Osteocyte (in vitro differentiated cells): ENCODE measurements at places on chromosomes 16 and 17. TPM values are rescaled to one million over a fixed set of nuclear protein-coding genes. Genes with fewer than 3 reads are reported as not detected.

TAT gene
- not detected in 2 replicates for total RNA-seq

C17orf75 gene
- total RNA-seq = 19.4 and 20.9 TPM in 2 replicates

MRPL38 gene
- total RNA-seq = 71.1 and 73.6 TPM in 2 replicates

CD300E gene
- total RNA-seq = not detected in 2 replicates

OR2C1 gene
- total RNA-seq = not detected in 2 replicates

GRCh38 chr17:20225162-20226115, 216.3 kb downstream of the SPECC1 start:
- DNase-seq = no peak
- H3K36me3 ChIP-seq = no peaks in the 10 kb centered on the region
- no peak overlapping the region for H3K27ac ChIP-seq
- H3K27me3 ChIP-seq = no peaks in the 10 kb centered on the region
- H3K4me1 ChIP-seq = peaks cover 5% of the 10 kb centered on the region

- no peak overlapping the region for H3K4me3 ChIP-seq
- no peaks in the 10 kb centered on the region for H3K27me3 ChIP-seq
These were observed 45.7 kb downstream of the DYNLRB2 start for GRCh38 chr16:80586476-80586875.

GRCh38 chr16:88994695-88995094, 17.7 kb upstream of the CBFA2T3 start:
- H3K27me3 ChIP-seq = peaks cover 2% of the 10 kb centered on the region
- no peak overlapping the region for H3K4me3 ChIP-seq
- no peaks in the 10 kb centered on the region for H3K36me3 ChIP-seq
- no peak for DNase-seq
- no peak overlapping the region for H3K27ac ChIP-seq

DNA sequence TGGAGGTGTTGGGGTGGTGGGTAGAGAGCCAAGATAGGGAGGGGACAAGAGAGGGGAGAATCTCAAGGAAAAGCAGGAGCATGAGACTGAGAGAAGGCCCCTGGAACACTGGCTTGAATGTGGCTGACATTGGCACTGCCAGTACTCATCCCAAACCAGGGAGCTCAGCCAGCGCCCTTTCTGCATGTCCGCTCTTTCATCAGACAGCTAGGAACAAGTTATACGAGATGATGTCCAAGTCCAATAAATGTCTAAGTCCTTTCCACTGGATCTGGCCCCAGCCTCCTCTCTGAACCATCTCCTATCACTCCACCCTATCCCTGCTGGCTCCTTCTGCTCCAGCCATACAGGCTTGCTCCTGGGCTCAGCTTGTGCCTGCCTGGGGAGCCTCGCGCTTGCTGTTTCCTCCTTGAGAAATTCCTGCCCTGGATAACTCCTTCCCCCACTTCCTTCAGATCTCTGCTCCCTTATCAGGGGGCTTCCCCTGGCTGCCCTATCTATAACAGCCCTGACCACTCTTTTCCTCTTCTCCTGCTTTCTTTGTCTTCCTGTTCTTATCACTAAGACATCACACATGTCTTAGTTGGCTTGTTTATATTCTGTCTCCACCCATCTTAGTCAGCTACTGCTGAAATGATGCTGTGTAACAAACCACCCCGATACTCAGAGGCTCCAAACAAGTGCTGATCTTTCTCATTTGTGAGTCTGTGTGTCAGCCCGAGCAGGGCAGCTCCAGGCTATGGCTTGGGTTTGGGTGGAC, 37.1 kb upstream of the MEOX1 start:
- H3K4me1 ChIP-seq = peaks cover 15% of the 10 kb centered on the region
- no peaks in the 10 kb centered on the region for H3K36me3 ChIP-seq
- H3K27me3 ChIP-seq = no peaks in the 10 kb centered on the region
- no peak for DNase-seq

- H3K4me3 ChIP-seq = no peak overlapping the region
- H3K36me3 ChIP-seq = no peaks in the 10 kb centered on the region
- H3K27me3 ChIP-seq = no peaks in the 10 kb centered on the region
These were observed 134.5 kb downstream of the RAB11FIP4 start for GRCh38 chr17:31525801-31526549.

DNA sequence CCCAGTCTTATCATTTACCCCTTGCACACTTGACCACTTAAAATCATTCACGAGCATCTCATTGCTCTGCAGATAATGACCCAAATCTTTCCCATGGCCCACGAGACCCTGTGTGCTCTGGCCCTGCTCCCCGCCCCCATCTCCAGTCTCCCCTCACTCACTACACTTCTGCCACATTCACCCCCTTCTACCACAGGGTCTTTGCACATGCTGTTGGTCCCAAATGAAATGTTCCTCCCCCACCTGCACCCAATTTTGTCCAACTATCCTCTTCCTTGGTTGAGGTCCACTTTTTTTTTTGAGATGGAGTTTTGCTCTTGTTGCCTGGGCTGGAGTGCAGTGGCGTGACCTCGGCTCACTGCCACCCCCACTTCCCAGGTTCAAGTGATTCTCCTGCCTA, 39.2 kb downstream of the CCDC42 start:
- peaks cover 35% of the 10 kb centered on the region for H3K27me3 ChIP-seq
- no peaks in the 10 kb centered on the region for H3K36me3 ChIP-seq
- H3K27ac ChIP-seq = no peak overlapping the region
- H3K4me3 ChIP-seq = no peak overlapping the region

- peaks cover 14% of the 10 kb centered on the region for H3K4me1 ChIP-seq
- H3K27ac ChIP-seq = no peak overlapping the region
- no peaks in the 10 kb centered on the region for H3K36me3 ChIP-seq
- no peaks in the 10 kb centered on the region for H3K27me3 ChIP-seq
- H3K4me3 ChIP-seq = no peak overlapping the region
These were observed 37.9 kb downstream of the PIGL start for GRCh38 chr17:16254773-16255400.

DNA sequence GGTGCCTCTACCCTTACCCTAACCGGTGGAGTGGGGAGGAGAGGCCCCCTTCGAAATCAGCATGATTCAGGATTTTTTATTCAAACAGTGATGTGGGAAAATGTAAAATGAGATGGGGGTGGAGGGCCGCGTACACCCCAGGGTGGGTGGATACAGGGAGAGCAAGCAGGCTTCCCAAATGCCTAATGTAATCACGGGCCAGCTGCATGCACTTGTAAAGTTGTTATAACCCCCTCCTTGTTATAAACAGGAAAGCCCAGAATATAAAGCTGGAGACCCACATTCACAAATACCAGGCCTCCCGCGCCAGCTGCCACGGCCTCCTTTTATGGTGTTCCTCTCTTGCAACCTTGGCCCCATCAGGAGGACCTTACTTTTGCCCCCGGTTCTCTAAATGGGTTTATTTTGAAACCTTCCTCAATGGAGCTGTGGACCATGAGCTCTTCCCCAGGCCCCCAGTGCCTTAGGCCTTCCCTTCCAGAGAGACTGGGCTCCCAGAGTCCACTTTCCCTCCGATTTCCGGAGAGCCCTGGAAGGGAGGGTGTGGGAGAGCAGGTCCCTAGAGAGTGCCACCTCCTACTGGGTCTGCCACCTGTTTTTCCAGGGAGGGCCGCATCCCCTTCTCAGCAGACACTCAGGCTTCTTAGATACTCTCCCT, 906 bp upstream of the FOXL1 start:
- peak overlapping the region; percentile 100 for H3K27ac ChIP-seq
- peaks cover 27% of the 10 kb centered on the region for H3K36me3 ChIP-seq

- no peaks in the 10 kb centered on the region for H3K36me3 ChIP-seq
- H3K4me3 ChIP-seq = no peak overlapping the region
- H3K27me3 ChIP-seq = peaks cover under 1% of the 10 kb centered on the region
- DNase-seq = peak; percentile 65
- H3K4me1 ChIP-seq = no peaks in the 10 kb centered on the region
These were observed 47.9 kb upstream of the NKD1 start for GRCh38 chr16:50500171-50500874.

GRCh38 chr16:67271446-67271845, 7.9 kb upstream of the PLEKHG4 start:
- no peak overlapping the region for H3K4me3 ChIP-seq
- DNase-seq = no peak
- no peak overlapping the region for H3K27ac ChIP-seq
- no peaks in the 10 kb centered on the region for H3K27me3 ChIP-seq
- peaks cover 6% of the 10 kb centered on the region for H3K4me1 ChIP-seq

- H3K4me3 ChIP-seq = no peak overlapping the region
- DNase-seq = no peak
- no peak overlapping the region for H3K27ac ChIP-seq
- H3K4me1 ChIP-seq = no peaks in the 10 kb centered on the region
- peaks cover 4% of the 10 kb centered on the region for H3K27me3 ChIP-seq
These were observed 9.1 kb downstream of the NAGPA start for GRCh38 chr16:5024632-5025031.

DNA sequence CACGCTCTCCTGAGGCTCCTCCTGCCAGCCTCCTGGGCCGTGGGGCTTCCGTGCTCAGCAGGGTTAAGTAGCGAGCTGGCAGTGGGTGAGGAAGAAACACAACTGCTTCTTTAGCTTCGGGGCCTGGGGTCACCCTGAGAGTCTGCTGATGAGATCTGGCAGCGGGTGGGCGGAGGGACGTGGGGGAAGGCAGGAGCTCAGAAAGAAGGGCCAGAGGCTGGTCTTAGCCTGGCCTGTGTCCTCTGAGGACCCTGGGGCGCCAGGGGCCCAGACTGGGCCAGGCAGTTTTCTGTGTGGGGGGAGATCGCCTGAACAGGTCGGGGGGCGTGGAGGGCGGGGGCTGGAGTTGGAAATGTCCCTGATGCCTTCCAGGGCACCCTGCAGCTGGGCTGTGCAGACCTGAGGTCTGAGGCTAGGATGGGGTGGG, 97.8 kb upstream of the GSE1 start:
- no peak overlapping the region for H3K4me3 ChIP-seq
- peak overlapping the region; percentile 97 for H3K27ac ChIP-seq
- peaks cover 47% of the 10 kb centered on the region for H3K4me1 ChIP-seq

DNA sequence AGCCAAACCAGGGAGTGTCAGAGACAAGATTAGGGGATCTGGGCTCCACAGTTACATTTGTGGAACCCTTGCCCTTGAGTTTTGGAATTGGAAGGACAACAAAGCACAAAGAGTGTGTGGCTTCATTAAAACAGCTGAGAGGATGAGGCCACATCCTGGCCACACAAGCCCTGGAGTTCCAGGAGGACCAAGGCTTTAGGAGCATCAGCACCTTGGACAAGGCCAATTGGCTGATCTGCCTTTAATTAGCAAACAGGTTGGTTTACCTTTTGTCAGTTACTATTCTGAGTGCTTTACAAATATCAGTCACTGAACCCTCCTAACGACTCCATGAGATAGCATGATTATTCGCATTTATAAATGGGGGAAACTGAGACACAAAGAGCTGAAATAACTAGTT, 54.7 kb downstream of the SLC6A2 start:
- DNase-seq = peak; percentile 38
- H3K27ac ChIP-seq = no peak overlapping the region
- H3K4me1 ChIP-seq = no peaks in the 10 kb centered on the region
- H3K27me3 ChIP-seq = peaks cover 22% of the 10 kb centered on the region
- H3K36me3 ChIP-seq = no peaks in the 10 kb centered on the region

DNA sequence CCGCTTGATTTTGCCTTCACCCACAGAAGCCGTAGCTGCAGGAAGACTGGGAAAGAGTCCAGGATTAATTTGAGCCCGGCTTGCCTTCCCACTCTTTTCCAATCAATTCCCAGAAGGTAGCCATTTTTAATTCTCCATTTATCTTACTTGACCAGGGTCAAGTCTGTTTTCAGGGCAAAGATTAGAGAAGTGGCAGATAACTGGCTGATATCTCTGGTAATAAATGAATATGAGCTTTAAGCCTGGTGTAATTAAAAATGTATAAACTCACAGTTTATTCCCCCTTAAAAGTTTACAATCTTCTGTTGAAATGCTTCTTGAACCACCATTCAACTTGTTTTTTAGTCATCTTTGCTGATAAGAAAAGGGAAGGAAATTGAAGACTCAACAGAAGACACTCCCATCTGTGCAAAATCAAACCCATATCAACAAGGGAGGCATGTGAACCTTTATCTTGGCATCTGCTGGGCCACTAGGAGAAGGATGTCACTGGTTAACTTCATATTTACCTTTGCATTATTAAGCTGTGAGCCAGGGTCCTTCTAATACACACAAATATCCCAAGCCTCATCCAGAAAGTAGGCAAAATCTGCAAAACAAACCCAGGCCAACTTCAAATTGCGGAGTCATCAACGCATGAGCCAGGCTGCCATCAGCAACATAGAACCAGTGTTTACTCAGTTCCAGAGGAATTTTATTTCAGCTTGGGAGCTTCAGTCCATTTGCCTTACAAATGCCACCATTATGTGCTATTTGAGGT, 314.6 kb upstream of the MAF start:
- H3K4me1 ChIP-seq = no peaks in the 10 kb centered on the region
- no peaks in the 10 kb centered on the region for H3K36me3 ChIP-seq
- H3K27me3 ChIP-seq = no peaks in the 10 kb centered on the region
- DNase-seq = no peak
- no peak overlapping the region for H3K4me3 ChIP-seq
- no peak overlapping the region for H3K27ac ChIP-seq

GRCh38 chr17:1743088-1743439, 393 bp downstream of the SERPINF2 start:
- DNase-seq = no peak
- peaks cover under 1% of the 10 kb centered on the region for H3K36me3 ChIP-seq
- no peaks in the 10 kb centered on the region for H3K27me3 ChIP-seq
- peaks cover 1% of the 10 kb centered on the region for H3K4me1 ChIP-seq

DNA sequence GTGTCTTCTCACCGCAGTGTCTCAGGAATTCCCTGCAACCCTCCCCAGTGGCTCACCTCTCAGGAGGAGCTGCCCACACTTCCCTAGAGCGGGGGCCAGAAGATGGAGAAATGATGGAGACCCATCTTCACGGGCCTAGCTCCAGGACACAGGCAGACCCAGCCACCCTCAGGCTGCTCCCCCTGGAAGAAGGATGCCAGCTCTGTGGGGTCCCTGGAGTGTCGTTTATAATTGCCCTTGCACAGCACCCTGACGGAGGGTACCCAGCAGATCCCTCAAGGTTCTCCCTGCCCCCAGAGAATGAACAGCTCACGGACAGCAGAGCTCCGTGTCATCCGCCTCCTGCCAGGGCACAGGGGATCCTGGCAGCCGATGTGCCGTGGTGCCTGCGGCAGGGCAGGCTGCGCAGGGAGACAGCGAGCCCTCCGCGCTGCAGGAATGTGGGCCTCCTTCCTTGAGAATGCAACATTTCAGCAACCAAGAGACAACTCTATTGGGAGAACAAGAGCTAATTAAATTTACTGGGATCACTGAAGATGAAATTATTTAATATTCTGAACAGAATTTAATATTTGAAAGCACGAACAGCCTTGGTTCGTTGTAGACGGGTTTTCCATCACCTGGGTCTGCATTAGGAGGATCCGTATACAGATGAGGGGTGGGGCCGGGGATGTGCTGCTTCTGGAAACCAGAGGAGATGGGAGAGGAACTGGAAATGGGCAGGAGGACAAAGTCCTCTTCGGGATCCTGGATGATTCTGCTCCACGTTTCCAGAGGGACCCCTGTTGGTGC, 21.0 kb upstream of the RBFOX3 start:
- H3K27ac ChIP-seq = no peak overlapping the region
- peaks cover 57% of the 10 kb centered on the region for H3K27me3 ChIP-seq
- peak; percentile 76 for DNase-seq
- H3K4me3 ChIP-seq = no peak overlapping the region
- no peaks in the 10 kb centered on the region for H3K4me1 ChIP-seq
- no peaks in the 10 kb centered on the region for H3K36me3 ChIP-seq

DNA sequence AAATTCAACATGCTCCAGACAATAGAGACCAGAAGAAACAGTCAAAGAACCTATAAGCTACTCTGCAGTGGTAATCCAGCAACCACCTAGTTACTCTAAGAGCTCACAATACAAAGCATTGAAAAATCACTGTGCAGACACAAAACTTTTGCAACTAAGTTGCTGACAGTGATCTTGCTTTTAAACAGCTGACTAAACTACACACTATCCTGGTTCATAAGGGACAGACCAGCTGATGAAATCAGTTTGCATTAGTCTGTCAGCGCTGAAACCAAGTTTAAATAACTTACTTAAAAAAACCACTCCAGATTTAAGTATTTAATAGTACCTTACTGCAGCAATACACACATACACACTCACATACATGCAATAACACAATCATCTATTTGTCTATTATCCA, 4.6 kb downstream of the VEZF1 start:
- peaks cover 36% of the 10 kb centered on the region for H3K36me3 ChIP-seq
- H3K4me3 ChIP-seq = no peak overlapping the region
- peaks cover 44% of the 10 kb centered on the region for H3K4me1 ChIP-seq
- H3K27ac ChIP-seq = peak overlapping the region; percentile 28
- H3K27me3 ChIP-seq = no peaks in the 10 kb centered on the region
